ENCODE measurements at places on chromosomes 2 and 18.

GRCh38 chr2:56587456-56587855 is 403.7 kb downstream of the CCDC85A start:
- DNase-seq = no peak

- peak; percentile 81 for DNase-seq
Measured at GRCh38 chr2:65064728-65065552, 8.7 kb downstream of the CEP68 start.

GRCh38 chr18:26655525-26656430 is 107.4 kb upstream of the KCTD1 start:
- peak; percentile 84 for DNase-seq

- no peak for DNase-seq
Measured at GRCh38 chr2:214895469-214895868, 86.0 kb upstream of the BARD1 start.

GRCh38 chr2:135590619-135591260 is 59.5 kb downstream of the R3HDM1 start:
- DNase-seq = no peak

- no peak for DNase-seq
Measured at GRCh38 chr18:73544617-73545016, 603.0 kb downstream of the FBXO15 start.

DNA sequence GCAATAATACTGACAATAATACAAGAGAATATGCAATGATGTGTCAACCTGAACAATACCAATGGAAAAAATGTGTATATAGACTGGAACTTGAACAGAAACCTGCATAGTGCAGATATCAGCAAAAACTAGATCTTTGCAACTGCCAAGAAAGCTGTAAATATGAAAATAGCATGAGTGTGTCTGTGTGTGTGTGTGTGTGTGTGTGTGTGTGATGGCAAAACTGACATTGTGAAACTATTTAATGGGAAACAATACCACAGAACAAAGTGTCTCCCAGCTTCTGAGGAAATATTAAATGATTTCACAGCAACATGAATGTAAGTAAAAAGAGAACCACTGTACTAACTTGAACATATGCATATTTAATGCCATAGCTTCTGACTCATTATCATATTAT is 558.2 kb upstream of the LINC00305 start:
- DNase-seq = no peak

GRCh38 chr18:31776093-31776492 is 15.4 kb upstream of the SLC25A52 start:
- no peak for DNase-seq

All from Right ventricle myocardium inferior (tissue), 1 donor.